ENCODE measurements at places on chromosomes 16 and 17.

DNA sequence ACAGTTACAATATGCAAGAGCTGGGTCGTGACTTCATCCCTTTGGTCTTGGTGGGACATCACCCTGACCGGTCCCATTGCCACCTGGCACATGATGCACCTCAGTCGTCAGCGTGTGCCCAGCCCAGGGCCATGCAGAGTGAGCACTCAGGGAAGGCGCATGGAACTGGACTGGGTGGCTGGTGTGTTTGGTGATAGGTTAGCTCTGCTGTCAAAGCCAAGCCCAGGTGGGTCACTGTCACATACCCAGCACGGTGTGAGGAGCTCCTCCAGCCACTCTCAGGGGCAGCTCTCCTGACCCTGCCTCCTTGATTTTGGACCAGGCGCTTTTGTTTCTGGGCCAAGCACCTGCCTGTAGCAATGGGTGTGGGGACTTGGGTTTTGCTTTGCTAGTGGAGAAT lies 180.9 kb downstream of the RAB11FIP4 start:
- no peak for DNase-seq

DNA sequence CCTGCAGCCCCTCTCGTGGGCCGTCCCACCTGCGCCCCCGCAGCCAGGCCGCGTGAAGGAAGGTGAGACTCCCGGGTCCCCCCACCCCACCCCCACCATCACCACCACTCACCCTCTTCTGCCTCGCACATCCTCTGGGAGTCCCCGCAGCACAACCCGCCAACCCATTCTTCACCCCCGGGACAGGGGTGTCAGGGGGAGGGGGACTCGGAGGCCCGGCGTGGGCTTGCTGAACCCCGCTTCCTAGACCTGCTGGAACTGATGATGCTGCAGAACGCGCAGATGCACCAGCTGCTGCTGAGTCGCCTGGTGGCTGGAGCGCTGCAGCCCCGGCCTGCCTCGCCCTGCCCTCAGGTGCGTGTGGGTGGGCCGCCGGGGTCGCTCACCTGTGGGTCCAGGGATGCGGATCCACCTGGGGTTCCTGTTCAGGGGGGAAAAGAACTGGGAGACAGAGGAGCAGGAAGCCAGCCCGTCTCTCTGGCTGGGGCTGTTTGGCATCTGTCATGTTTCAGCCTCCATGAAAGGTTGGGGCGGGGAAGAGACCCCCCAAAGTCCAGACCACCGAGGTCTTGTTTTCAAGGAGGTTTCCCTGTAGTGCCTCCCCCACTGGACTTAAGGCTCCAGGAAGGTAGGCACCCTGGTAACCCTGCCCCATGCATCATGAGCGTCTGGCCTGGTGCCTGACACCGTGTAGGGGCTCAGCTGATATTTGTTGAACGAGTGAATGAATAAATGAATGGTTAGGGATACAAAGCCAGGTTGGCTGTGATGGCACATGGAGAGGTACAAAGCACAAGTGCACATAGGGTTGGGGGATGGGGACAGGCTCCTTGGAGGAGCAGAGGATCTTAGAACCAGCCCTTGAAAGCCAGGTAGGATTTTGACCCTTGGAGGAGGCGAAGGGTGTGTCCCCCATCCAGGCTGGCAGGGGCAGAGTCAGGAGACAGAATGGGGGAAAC lies 849 bp downstream of the PRR29 start:
- DNase-seq, result no peak

DNA sequence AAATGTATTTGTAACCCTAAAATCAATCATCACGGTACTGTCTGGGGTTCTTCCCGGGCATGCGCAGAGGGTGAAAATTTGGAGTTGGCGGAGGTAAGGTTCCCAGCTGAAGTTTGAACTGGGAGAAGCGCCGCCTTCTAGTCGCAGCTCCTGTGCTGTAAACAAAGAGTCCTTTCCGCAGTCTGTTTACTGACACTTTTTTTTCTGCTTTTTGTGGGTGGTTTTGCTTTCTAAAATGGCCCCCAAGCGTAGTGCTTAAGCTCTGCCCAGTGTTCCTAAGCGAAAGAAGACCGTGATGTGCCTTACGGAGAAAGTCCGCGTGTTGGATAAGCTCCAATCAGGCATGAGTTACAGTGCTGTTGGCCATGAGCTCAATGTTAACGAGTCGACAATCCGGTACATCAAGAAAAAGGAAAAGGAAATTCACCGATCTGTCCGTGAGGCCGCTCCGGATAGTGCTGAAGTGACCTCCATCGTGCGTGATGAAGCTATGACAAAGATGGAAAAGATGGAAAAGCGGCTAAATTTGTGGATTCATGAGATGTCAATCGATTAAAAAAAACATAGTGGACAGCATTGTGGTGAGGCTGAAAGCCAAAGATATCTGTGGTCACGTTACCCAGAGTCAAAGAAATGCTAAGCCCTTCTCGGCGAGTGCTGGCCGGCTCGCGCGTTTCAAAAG lies 570 bp upstream of the CFDP1 start:
- DNase-seq, result peak; percentile 80

DNA sequence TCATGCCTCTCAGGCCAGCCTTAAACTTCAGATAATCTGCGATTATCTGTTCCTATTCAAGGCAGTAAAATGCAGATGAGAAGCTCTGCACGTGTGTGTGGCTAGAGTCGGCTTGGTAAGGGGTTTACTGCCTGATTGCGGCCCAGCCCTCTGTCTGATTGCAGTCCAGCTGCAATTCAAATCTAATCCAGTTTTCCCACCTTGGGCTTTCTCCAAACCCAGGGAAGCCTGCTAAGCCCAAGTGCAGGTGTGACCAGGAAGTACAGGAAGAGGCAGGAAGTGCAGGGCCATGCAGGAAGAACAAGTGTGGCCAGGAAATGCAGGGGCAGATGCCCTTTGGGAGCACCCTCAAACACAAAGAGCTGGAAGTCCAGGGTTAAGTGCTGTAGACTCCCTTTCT lies 314.9 kb downstream of the CEP112 start:
- DNase-seq, result no peak

DNA sequence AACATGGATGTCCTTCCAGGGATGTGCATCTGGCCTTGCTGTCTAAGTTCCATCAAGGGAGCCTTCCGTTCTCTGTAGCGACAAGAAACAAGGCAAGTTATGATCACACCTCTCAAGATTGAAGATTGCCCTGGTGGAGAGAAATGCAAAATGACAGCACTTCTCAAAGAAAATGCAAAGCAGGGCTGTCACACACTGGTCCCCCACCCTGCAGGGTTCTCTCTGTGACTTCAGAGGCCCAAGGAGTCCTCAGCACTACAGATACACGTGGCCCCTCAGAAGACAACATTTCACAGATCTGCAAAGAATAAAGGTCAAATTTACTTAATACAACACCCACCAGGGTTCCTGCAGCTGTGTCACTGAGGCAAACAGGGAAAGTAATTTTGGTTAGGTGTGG lies 60.7 kb upstream of the TEX2 start:
- no peak for DNase-seq

DNA sequence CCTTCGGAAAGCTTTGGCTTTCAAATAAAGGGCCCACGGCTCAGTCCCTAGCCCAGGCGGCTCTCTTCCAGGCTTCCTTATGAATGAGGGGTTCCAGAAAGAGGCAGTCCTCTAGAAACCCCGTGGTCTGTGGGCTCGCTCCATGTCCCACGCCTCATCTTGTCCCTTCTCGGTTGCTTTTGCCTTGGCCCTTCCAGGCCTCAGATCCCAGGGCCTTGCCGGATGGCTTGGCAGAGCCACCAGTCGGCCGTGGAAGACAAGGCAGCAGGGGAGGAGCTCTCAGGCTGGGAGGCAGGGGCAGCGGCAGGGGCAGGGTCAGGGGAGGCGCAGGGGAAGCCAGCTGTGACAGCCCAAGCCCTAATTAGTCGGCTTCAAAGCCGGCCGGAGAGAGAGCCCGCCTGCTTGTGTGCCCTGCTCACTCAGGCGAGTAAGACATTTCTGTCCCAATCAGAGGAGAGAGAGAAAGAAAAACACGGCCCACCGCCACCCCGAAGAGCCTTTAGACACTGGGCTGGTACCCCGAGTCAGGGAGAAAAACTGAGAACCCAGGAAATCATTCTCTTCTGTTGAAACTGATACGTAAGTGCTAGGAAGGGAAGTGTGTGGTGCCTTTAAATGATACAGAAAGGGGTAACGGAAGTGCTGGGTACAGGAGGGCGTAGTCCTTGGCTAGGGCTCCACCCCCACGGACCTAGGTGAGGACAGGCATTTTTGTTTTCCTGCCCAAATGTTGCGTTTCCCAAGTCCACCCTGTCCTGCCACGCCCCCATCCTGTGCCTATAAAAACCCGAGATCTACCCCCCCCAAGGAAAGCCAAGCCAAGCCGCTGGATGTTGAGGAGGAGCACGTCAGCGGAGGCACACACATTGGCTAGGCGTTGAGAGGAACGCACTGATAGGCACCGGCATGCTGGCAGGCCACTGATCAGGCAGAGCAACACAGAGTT lies 27.8 kb upstream of the MEIOC start:
- no peak for DNase-seq

- DNase-seq, result no peak
Observed at GRCh38 chr17:1480747-1481465, 11.6 kb downstream of the MYO1C start.

GRCh38 chr16:23357761-23358290 lies 55.7 kb downstream of the SCNN1B start:
- no peak for DNase-seq

GRCh38 chr17:31492880-31493655 lies 101.6 kb downstream of the RAB11FIP4 start:
- peak; percentile 62 for DNase-seq

- peak; percentile 54 for DNase-seq
Observed at GRCh38 chr16:21600031-21600773, 825 bp downstream of the METTL9 start.

DNA sequence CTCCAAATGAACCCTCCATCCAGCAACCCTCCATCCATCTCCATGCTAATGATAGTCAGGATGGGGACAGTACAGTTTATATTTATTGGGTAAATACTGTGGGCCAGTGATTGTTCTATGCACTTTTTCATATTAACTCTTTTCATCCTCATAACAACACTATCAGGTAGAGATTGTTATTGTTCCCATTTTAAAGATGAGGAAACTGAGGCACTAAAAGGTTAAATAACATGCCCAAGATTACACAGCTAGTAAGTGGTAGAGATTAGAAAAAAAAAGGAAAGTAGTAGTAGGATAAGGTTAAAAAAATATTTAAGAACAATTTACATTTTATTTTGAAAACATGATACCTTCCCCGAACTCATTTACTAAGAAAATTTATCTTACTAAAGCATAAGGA lies 21.9 kb upstream of the SUPT4H1 start:
- DNase-seq, result no peak

Measured in K562 (cell line).